ENCODE measurements at places on chromosomes 12 and 14. TPM values are rescaled to one million over a fixed set of nuclear protein-coding genes. Genes with fewer than 3 reads are reported as not detected.

CEBPE gene
- total RNA-seq, result not detected

TMPO gene
- total RNA-seq, result 207 TPM

SERPINA1 gene
- total RNA-seq, result 9.1 TPM

CIROP gene
- not detected for total RNA-seq

BCL11B gene
- 1.1 TPM for total RNA-seq

SERPINA12 gene
- not detected for total RNA-seq

STYK1 gene
- 4.4 TPM for total RNA-seq

KCNK10 gene
- not detected for total RNA-seq

C12orf50 gene
- not detected for total RNA-seq

GRCh38 chr12:75842090-75842489, 189.5 kb downstream of the PHLDA1 start:
- no peak for DNase-seq
- peaks cover 8% of the 10 kb centered on the region for H3K36me3 ChIP-seq
- H3K4me3 ChIP-seq, result no peak overlapping the region
- H3K4me1 ChIP-seq, result no peaks in the 10 kb centered on the region
- no peak overlapping the region for H3K27ac ChIP-seq

DNA sequence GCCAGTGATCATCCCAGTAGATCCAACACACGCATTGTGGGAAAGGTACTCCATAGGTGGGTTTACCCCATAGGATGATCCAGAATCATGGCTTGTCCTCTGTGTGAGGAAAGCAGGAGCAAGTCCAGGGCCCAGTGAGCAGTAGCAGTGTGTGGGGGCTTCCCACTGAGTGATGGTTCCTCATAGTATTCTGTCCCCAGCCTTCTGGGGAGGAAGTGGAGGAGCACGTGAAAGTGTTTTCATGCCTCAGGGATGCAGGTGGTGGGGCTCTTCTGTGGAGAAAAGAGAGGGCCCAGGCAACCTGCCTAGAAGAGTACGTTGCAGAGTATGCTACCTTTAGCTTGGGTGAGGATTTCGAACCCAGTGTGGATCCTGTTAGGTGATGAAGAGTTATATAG, 56.5 kb downstream of the SUSD6 start:
- H3K4me3 ChIP-seq, result no peak overlapping the region
- no peaks in the 10 kb centered on the region for H3K4me1 ChIP-seq
- H3K36me3 ChIP-seq, result no peaks in the 10 kb centered on the region
- H3K27ac ChIP-seq, result no peak overlapping the region
- no peak for DNase-seq

DNA sequence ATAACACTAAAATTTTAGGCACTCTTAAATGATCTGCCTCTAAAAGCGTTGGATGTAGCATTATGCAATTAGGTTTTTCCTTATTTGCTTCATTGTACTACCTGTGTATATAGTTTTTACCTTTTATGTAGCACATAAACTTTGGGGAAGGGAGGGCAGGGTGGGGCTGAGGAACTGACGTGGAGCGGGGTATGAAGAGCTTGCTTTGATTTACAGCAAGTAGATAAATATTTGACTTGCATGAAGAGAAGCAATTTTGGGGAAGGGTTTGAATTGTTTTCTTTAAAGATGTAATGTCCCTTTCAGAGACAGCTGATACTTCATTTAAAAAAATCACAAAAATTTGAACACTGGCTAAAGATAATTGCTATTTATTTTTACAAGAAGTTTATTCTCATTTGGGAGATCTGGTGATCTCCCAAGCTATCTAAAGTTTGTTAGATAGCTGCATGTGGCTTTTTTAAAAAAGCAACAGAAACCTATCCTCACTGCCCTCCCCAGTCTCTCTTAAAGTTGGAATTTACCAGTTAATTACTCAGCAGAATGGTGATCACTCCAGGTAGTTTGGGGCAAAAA, 4.1 kb downstream of the CDKN1B start:
- peaks cover 41% of the 10 kb centered on the region for H3K4me1 ChIP-seq
- peak overlapping the region; percentile 100 for H3K27ac ChIP-seq
- H3K36me3 ChIP-seq, result peaks cover 8% of the 10 kb centered on the region
- no peak for DNase-seq

- H3K4me3 ChIP-seq, result no peak overlapping the region
- H3K36me3 ChIP-seq, result no peaks in the 10 kb centered on the region
- H3K27me3 ChIP-seq, result no peaks in the 10 kb centered on the region
- no peaks in the 10 kb centered on the region for H3K4me1 ChIP-seq
- no peak overlapping the region for H3K27ac ChIP-seq
These were observed 602.7 kb upstream of the FOXG1 start for GRCh38 chr14:28163897-28164296.

DNA sequence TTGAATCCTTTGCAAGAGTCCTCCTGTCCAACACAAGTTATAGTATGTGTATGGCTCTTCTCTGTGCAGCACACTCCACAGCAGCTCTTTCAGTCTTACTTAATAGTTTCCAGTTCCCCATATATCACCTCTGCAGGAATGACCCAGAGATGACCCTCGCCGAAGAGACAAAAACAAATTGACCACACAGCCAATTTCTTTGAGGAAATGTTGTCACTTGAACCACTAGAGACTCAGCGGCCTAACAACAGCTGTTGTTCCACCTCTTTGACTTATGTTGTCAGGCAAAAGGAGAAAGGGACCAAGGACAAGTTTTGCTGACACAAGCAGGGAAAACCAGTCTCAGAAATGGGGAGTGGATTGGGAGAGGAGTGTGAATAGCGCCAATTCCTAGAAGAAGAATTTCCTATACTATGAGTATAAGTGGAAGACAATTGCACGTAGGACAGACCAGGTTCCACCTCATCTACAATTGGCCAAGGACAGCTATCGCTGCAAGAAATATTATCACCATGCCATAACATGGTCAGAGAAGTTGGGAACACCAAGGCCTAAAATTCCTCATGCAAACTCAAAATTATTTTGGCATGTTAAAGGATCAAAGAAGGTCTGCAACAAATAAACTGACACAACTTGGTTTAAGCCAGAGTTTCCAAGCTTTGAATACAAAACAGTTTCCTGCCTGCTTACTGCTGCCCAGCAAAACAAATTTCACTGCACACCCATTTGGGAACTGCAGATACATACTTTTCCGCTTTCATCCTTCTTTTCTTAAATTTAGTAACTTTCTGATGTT, 41.7 kb upstream of the ITPR2 start:
- H3K27me3 ChIP-seq, result no peaks in the 10 kb centered on the region
- no peak overlapping the region for H3K27ac ChIP-seq
- H3K4me1 ChIP-seq, result peaks cover 24% of the 10 kb centered on the region

GRCh38 chr12:123474485-123475245, 16.7 kb downstream of the SNRNP35 start:
- H3K4me1 ChIP-seq, result no peaks in the 10 kb centered on the region

DNA sequence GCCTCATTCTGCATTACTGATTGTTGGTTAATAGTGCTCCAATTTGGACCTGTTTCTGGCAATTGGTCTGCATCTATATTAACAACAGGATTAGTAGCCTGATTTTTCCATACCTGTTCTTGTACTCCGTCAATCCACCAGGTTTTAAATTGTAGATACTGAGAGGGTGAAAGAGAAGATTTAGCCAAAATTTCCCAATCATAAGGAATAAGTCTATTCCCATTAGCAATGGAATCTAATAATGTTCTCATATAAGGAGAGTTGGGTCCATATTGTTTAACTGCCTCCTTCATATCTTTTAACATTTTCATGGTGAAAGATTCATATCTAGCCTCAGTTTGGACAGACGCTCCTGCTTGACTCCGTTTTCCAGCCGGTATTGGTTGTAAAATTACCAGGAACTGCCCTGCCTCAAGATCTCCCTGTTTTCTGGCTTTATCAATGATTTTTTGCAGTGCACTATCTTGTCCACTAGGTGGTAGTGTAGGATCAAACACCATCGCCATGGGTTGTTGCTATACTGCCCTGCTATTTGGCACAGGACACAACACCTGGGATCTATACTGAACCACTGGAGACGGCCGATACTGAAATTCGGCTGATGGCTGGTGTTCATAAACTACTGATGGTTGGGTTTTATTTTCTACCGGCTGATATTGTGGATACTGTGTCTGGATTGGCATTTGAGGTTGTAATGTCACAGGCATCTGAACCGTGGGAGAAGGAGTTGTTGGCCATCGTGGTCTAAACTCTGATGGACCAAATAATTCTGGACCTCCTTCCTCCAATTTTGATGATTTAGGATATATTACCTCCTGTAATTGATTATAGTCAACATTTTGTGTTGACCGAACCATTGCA, 25.2 kb downstream of the DHRS4L2 start:
- no peak overlapping the region for H3K4me3 ChIP-seq
- H3K27ac ChIP-seq, result no peak overlapping the region
- H3K4me1 ChIP-seq, result no peaks in the 10 kb centered on the region

GRCh38 chr12:108840605-108841332, 16.6 kb downstream of the SSH1 start:
- DNase-seq, result no peak
- no peaks in the 10 kb centered on the region for H3K27me3 ChIP-seq
- H3K27ac ChIP-seq, result peak overlapping the region; percentile 99
- peaks cover 51% of the 10 kb centered on the region for H3K36me3 ChIP-seq
- no peak overlapping the region for H3K4me3 ChIP-seq
- H3K4me1 ChIP-seq, result peaks cover 56% of the 10 kb centered on the region

- H3K36me3 ChIP-seq, result no peaks in the 10 kb centered on the region
- H3K4me1 ChIP-seq, result no peaks in the 10 kb centered on the region
- no peak overlapping the region for H3K27ac ChIP-seq
- no peak overlapping the region for H3K4me3 ChIP-seq
- H3K27me3 ChIP-seq, result no peaks in the 10 kb centered on the region
These were observed 295.6 kb upstream of the FLRT2 start for GRCh38 chr14:85234156-85235025.

- peaks cover 10% of the 10 kb centered on the region for H3K4me1 ChIP-seq
- H3K4me3 ChIP-seq, result no peak overlapping the region
- peak; percentile 16 for DNase-seq
These were observed 41.6 kb downstream of the CHST11 start for GRCh38 chr12:104498211-104498801.

DNA sequence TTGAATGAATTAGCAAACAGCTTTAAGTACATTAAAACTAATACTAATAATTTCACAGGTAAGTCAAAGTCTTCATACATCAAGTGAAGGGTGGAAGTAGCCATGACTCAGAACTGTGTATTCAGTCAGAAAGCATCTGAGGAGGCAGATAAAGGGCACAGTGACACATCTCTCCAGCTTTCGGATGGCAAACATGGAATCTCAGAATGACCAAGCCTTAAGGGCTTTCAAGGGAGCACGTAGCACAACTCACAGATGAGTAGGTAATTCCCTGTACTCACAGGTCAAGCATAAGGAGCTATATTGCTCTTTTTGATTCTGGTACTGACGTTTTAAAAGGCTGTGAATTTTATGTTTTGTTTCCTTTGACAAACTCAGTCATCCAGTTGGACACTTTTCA, 56.0 kb downstream of the MDGA2 start:
- no peaks in the 10 kb centered on the region for H3K27me3 ChIP-seq
- H3K27ac ChIP-seq, result no peak overlapping the region
- no peaks in the 10 kb centered on the region for H3K36me3 ChIP-seq
- DNase-seq, result no peak

- H3K4me3 ChIP-seq, result no peak overlapping the region
- H3K4me1 ChIP-seq, result no peaks in the 10 kb centered on the region
- no peaks in the 10 kb centered on the region for H3K36me3 ChIP-seq
- no peaks in the 10 kb centered on the region for H3K27me3 ChIP-seq
- H3K27ac ChIP-seq, result no peak overlapping the region
These were observed 83.7 kb downstream of the PHETA1 start for GRCh38 chr12:111285200-111285599.

DNA sequence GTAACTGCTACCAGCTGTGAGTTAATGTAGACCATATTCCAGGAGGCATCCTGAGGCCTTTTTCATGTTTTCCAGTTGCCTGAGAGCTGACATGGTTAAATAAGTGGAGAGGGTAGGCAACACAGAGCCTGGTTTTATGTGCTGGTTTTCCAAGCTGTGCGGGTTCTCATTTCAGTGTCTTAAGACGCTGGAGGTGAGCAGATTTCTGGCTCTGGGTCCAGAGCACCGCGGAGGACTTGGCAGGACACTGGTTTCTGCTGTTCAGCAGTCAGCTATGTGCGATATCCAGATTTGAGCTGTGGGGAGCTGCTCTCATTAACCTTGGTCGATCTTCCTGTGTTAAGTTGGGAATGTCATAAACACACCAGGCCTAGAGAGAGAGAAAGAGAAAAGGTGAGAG, 680.8 kb downstream of the BCL11B start:
- no peaks in the 10 kb centered on the region for H3K27me3 ChIP-seq
- H3K27ac ChIP-seq, result no peak overlapping the region
- no peaks in the 10 kb centered on the region for H3K36me3 ChIP-seq
- no peaks in the 10 kb centered on the region for H3K4me1 ChIP-seq
- DNase-seq, result no peak
- H3K4me3 ChIP-seq, result no peak overlapping the region

GRCh38 chr12:24776861-24777260, 172.0 kb downstream of the BCAT1 start:
- H3K4me3 ChIP-seq, result no peak overlapping the region
- no peaks in the 10 kb centered on the region for H3K4me1 ChIP-seq
- no peak for DNase-seq
- H3K36me3 ChIP-seq, result no peaks in the 10 kb centered on the region
- no peak overlapping the region for H3K27ac ChIP-seq
- H3K27me3 ChIP-seq, result no peaks in the 10 kb centered on the region

GRCh38 chr12:2692080-2692479, 102.7 kb upstream of the FKBP4 start:
- no peak for DNase-seq
- H3K36me3 ChIP-seq, result no peaks in the 10 kb centered on the region
- peaks cover 19% of the 10 kb centered on the region for H3K27me3 ChIP-seq
- peak overlapping the region; percentile 32 for H3K4me3 ChIP-seq
- H3K27ac ChIP-seq, result no peak overlapping the region
- H3K4me1 ChIP-seq, result no peaks in the 10 kb centered on the region

DNA sequence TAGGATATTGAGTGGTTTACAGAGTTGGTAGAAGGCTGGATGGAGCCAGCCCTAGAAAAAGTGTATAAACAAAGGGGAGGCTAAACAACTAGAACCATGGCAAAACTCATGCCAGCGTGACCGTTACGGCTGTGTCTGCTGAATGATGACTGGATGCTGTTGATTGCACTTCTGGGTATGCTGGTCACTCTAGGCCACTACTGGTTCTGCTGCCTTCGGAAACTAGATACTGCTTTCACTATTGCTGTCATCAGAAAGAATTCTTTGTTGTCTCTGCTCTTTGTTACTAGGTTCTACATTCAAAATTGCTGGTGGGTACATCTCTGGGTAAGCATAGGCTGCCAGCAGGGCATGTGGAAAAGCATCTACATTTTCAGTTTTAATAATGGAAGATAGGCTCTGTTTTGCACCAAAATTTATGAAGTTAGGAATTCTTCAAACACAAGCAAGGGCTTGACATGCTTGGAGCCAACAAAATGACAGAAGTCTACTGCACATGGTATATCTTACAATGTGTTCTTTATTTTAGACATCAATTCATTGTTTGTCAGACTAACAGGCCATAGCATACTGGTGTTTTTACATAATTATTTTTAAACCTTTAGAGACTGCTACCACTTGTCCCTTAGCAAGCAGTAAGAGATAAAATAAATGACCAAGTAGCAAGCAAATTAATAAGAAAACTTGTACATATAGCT, 15.4 kb downstream of the MON2 start:
- H3K4me1 ChIP-seq, result no peaks in the 10 kb centered on the region
- DNase-seq, result no peak

DNA sequence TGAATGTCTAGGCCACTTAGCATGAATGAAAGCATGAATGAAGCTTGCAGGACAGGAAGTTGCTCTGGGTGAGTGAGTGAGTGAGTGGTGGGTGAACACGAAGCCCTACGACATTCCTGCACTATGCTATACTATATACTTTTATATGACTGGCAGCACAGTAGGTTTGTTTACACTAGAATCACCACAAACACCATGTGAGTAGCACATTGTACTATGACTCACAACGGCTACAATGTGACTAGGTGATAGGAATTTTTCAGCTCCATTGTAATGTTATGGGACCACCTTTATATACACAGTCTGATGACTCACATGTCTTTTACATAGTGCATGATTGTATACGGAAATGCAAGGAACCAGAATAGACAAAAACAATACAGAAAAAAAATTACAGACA, 1480.2 kb downstream of the AACS start:
- no peaks in the 10 kb centered on the region for H3K4me1 ChIP-seq
- no peaks in the 10 kb centered on the region for H3K27me3 ChIP-seq
- DNase-seq, result no peak
